Stimulated activated CD4-positive, alpha-beta T cell treated with anti-CD3 and anti-CD28 coated beads, Interleukin-1b, Interleukin-23, amount 100 ng/mL, for 48 hours (primary cell): ENCODE measurements at places on chromosomes 6 and 20.

DNA sequence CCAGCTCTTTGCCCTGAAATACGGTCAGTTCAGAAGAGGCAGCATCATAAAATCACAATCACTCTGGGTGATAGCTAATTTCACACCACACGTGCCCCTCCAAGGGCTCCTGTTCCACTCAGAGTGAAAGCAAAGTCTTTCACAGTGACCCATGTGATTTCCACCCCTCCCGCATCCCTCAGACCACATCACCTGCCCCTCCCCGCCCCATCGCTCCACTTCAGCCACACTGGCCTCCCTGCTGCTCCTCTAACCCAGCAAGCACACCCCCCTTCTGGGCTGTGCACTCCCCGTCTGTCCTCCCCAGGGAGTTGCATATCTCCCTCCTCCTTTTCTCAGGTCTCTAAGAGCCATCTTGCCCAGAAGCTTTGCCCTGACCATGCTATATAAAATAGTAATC is 74.5 kb downstream of the PSMG4 start:
- no peak for DNase-seq

DNA sequence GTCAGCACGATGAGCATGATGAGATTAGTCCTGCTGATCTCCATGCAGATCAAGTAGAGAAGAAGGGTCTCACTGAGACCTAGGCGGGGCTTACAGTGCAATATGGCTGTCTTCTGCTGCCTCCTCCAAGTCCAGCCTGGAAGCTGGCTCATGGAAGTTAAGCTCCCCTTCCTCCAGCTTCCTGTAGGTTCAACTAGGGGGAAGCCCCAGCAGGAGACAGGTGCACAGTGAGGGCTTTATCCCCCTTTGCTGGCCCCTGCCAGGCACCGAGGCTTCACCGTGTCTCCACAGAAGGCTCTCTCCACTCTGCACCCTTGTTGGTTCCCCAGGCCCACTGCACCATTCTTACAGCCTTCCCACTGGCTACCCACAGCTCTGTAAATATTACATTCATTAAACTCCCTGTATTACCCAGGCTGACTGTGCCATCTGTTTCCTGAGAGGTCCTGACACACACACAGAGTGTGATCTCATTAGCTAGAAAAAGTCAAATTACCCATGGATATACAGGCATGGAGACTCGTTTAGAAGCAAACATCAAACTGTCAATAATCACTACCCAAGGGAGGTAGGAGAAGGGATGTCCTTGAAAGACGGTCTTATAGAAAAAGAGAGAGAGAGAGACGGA is 90.4 kb downstream of the SLC2A10 start:
- DNase-seq, result no peak

DNA sequence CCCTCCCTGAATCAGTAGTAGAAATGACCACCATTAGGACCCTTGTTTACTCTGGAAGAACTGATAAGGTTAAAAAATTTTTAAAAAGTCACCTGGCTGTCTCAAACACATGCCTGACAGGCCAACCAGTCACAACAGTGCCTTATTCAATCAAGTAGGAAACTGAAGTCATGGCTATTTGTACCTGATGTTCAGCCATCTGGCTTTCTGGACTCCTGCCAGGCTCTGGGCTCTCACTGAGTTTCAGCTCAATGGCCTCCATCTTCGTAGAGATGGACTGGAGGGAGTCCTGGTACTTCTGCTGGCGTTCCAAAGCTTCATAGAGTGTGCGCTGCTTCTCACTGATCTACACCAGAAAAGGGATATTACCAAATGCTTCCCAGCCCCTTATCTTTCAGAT is 343.8 kb downstream of the SYNE1 start:
- no peak for DNase-seq

- DNase-seq, result no peak
Measured at GRCh38 chr6:15205321-15205720, 40.5 kb upstream of the JARID2 start.

- no peak for DNase-seq
Measured at GRCh38 chr20:23657202-23657601, 19.4 kb upstream of the CST3 start.

- DNase-seq, result no peak
Measured at GRCh38 chr6:1039746-1040145, 272.2 kb upstream of the FOXQ1 start.

GRCh38 chr6:46288835-46289234 is 118.1 kb upstream of the ENPP5 start:
- DNase-seq, result no peak

- no peak for DNase-seq
Measured at GRCh38 chr6:53513519-53513966, 31.4 kb downstream of the GCLC start.

- no peak for DNase-seq
Measured at GRCh38 chr6:118739696-118740353, 88.4 kb upstream of the CEP85L start.

DNA sequence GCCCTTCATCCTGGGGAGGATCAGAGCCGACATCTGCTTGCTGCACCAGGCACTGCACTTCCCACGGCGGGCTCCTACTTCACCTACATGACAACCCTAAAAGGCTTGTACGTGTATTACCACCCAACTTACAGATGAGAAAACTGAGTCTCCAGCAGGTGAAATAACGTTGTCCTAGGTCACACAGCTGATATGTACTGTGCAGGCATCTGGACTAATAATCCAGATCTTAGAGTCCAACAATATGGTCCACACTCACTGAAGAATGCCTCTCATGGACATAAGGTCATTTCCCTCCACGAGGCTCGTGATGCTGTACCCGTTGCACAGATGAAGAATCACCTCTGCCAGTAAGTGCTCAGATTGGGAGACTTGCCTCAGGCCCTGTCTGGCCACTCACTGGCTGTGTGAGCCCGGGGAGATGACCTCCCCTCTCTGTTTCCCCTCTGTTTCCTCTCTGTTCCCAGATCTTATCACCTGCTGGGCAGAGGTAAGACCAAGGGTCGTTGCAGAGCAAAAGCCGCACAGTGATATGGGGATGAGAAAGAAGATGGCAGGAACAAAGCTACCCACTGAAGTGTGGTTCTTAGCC is 32.1 kb downstream of the TGM2 start:
- DNase-seq, result no peak

GRCh38 chr6:112044856-112045255 is 9.0 kb upstream of the CCN6 start:
- DNase-seq, result no peak

DNA sequence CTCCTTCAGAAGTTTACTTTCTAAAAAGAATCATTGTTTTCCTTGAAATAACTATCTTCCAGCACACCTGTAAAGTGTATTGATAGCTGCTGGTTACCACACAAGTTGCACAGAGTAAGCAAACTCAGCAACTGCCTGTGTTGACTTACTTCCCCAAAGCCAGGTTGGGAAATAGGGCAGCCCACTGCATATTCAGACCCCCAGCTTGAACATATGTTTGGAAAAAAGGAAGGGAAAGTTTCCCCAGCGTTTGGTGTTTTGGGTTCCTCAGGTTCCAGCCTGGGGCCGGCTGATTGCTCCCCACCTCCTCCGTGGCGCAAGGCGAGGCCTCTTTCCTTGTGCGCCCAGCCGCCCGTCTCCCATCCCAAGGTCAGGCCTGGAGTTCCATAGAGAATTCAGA is 70.1 kb upstream of the QKI start:
- no peak for DNase-seq

DNA sequence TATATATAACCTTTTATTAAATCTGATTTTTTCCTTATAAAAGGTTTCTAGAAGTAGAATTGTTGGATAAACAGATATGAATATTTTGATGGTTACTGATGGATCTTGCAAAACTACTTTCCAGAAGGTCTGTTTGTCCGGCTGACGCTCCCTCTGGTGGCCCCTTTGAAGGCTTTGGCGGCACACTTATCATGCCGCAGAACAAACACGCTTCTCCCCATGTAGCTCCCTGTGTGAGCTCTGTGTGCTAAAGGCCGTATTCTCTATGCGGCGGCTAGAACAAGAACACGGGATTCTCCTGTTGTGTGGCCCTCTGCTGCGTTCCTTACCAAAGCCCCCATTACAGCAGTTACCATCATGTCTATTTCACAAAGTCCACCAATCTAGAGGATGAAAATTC is 30.0 kb downstream of the PPP1R3G start:
- DNase-seq, result no peak

DNA sequence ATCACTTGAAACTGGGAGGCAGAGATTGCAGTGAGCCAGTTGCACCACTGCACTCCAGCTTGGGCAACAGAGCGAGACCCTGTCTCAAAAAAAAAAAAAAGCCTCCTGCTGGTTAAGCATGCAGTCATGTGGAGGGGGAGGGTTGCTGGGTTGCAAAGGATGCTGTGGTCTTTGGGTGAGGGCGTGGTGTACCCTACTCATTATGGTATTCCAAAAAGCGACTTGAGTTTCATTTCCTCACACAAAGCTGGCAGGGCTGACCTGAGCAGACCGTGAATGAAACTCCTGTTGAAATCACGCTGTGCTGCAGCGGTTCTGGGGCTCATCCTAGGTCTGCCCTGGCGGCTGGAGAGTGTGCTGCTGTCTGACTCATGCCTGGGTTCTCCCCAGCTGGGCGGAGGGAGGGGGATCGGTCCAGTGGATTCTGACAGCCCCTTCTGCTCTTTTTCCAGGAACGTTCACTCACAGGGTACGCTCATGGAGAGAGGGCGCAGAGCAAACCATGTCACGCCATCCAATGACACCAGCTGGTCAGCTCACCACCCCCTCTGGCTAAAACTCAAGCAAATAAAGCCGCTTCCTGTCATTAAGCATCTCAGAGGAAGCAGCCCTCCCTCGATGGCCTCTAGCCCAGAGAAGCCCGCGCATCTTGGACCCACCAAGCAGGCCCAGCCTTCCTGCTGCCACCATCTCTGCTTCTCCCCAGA is 166.2 kb downstream of the SCML4 start:
- DNase-seq, result peak; percentile 67

DNA sequence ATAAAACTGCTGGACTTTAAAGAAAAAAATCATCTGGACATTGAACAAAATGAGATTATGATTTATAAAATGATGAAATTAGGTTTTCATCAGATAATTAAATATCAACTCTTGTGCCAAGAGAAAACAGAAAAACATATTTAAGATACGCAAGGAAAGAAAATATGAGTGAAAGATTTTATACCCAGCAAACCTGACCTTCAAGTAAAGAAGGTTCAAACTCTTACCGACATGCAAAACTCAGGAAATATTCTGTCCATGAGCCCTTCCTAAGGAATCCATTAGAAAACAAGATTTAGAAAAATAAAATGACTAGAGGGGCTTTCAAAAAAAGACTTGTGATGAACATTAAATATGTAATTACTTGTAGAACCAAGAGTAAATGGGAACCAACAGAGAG is 257.2 kb upstream of the ARID1B start:
- no peak for DNase-seq

DNA sequence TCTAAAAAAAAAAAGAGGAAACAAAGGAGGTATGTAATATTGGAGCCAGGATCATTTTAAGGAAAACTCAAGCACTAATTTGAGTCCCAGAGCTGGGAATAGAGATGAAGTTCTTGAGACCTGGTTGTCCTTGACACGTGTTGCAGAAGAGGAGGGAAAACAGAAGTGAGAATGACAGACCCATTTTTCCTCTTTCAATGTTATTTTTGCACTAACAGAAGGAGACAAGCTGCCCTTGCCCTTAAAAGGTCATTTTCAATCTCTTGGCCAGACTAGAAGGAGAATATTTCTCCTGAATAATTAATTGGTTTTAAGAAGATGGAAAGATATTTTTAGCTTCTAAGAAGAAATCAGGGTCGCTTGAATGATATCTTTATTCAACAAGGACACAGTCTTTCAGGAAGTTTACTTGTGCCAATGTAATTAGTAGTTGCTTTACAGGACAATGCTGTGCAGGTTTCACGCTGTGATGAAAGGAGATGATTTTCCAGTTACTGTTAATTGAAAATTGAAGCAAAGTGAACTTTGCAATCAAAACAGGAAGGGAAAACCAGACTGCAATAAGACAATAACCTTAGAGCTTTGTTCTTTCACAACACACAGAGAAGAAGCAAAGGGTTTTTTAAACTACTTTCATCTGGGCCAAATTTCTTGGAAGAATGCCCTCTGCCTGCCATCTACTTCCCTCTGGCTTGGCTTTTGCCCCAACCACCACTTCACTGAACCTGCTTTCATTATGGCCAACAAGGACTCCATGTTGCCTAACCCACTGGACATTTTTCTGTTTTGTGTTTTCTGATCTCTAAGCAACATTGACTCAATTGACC is 107.8 kb upstream of the SHLD1 start:
- DNase-seq, result no peak

GRCh38 chr6:144027932-144028587 is 20.0 kb upstream of the PLAGL1 start:
- DNase-seq, result no peak

DNA sequence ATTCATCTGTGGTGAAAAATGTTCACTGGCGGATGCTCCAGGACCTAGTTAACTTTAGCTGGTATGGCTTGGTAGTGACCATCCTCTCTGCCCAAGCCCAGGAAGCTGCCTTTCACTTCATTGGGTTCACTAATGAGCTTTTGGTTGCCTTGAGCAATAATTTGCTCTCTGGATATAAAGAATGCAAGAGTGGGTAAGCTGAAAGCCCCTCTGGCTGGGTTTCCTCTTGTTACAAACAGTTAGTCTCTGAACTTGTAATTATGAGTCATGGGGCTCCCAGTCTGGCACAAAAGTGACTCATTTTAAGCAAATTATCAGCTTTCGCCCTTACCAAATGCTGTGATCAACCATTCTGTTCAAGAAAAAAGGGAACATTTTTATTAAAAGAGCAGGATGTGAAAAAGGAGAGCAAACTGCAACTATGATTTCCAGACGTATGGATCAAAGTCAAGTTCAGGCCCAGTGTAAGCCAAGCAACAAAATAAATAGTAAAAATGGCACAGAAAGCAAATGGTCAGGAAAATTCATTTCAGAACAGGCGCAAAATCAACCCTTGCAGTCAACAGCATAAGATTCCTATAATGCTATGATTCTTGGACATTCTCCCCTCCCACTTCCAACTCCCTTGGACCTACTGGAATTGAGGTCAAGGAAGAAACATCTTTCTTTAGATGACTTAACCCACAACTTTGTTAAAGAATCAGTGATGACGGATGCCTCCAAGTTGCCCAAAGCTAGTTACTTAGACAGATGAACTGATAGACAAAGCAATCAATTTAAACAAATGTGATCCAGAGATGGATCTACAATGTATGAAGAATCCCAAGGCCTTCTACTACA is 130.0 kb upstream of the KCNK16 start:
- no peak for DNase-seq

DNA sequence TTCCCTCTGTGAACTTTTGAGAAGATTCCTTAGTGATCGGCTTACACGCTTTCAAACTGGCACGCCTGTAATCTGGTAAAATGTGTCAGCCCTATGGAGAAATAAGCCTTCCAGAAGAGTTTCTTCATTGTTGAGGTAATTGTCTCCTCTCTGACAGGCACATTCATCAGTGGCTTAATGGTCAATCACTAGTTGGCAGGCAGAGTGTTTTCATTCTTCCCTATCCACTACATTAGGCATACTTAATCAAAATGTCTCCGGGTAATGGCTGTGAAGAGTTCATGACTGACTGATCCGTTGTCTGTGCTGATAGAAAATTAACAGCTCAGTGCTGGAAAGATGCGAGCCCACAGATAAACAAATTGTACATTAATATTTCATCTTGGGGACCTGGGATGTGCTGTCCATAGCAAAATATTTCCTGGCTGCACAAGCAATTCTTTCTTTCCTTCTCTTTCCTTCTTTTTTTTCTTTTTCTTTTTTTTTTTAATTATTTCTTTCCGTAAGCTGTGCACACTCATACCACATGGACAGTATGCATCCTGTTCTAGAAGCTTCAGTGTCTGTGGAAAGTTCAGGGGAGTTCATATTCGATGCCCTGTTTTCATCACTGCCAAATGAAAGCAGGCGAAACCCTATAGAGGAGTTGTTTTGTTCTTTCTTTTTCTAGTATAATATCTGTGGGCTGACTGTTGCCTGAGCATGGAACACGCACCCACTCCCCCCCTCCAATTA is 31.4 kb downstream of the TSHZ2 start:
- DNase-seq, result no peak
